ENCODE measurements at places on chromosomes 7 and 10.

- DNase-seq: no peak
These were observed 775.1 kb downstream of the GATA3 start for GRCh38 chr10:8829592-8829991.

- no peak for DNase-seq
These were observed 259.7 kb downstream of the CALN1 start for GRCh38 chr7:72152161-72153131.

- DNase-seq: no peak
These were observed 72.4 kb upstream of the LRRC4 start for GRCh38 chr7:128103498-128104107.

DNA sequence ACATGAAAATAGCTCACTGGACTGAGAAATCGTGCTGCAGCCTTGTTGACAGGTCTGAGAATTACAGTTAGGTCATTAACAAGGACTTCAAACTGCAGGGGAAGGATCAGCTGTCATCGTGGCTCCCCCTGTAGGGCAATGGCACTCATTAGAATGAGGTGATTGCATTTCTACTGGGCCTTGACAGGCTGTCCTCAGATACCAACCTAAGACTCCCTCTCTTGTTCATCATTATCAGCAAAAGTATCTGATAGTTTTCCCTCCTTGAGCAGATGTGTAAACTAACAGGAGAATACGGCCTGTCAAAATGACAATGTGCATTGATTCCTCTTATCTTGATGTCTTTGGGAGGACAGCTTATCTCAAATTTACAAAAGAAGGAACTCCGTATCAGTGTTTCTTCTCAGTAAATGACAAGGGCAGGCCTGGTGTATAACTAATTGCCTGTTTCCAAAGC lies 648.5 kb upstream of the LRRN3 start:
- DNase-seq: no peak

- DNase-seq: no peak
These were observed 34.9 kb upstream of the PTF1A start for GRCh38 chr10:23157239-23157681.

DNA sequence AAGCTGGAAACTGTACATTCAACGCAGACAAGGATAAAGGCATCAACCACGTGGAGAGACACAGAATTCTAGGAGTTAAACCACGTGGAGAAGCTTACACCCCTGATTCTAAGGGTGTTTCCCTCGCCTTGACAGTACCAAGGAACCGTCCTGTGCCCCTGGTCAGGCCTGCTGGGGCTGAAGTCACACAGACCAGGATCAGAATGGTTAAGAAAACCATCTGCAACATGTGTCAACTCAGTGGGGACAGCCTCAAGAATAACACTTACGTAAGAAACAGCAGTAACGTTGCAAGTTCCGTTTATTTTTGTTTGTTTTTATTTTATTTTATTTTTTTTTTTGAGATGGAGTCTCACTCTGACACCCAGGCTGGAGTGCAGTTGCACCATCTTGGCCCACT lies 55.6 kb downstream of the CHST15 start:
- no peak for DNase-seq

- DNase-seq: no peak
These were observed 61.5 kb downstream of the C10orf120 start for GRCh38 chr10:122638106-122638505.

- DNase-seq: no peak
These were observed 36.5 kb downstream of the SEMA3C start for GRCh38 chr7:80882213-80882801.

- DNase-seq: no peak
These were observed 27.2 kb downstream of the STEAP1 start for GRCh38 chr7:90181485-90181884.

- no peak for DNase-seq
These were observed 232.7 kb downstream of the IMMP2L start for GRCh38 chr7:111329367-111330234.

- DNase-seq: no peak
These were observed 28.0 kb downstream of the HERC4 start for GRCh38 chr10:68047122-68047521.

GRCh38 chr7:122803323-122803722 lies 82.9 kb downstream of the CADPS2 start:
- peak; percentile 27 for DNase-seq

- no peak for DNase-seq
These were observed 102.5 kb downstream of the FGFR2 start for GRCh38 chr10:121495719-121496118.

GRCh38 chr7:29878081-29878688 lies 71.9 kb downstream of the WIPF3 start:
- peak; percentile 16 for DNase-seq

DNA sequence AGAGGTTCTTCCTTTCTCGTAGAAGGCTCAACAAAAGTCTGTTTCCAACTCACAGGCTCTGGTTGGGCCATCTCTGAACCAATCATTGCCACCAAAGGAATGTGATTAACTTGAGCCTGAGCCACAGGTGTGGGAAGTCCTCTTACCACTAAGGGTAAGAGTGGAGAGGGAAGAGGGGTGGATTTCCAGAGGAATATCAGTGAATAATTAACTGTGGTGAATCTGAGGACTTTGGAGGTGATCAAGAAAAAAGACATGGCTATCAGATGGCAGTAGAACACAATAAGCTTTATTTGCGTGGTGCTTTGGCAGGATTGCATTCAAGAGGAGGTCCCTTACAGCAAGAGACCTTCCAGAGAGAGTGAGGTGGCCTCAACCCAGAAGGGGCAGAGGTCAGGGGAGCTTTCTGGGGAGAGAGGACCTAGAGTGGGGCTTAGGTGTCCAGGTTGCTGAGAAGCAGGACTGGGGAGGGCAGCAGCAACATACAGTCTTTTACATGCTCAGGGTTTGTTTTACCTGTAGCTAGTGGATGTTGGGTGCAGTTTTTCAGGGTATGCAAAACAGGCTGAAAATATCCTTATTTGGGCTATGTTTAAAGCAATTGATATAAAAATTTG lies 61.4 kb downstream of the BBS9 start:
- no peak for DNase-seq

DNA sequence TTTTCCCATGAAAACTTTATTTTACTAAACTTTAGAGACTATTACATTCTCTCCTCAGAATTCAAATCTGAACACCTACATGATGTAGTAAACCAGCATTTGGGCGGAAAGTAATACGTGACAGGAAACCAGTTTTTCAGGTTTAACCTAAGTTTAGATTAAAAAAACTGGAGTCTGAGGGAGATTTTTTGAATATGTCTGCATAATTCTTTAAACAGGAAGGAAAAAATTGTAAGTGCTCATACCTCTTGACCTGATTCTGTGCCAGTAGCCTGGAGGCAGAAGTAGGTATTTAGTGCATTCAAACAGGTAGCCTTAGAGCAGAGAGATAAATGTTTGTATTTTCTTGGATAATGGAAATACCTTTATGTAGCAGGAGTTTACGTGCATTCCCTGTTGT lies 224.3 kb downstream of the MDFIC start:
- DNase-seq: no peak

- no peak for DNase-seq
These were observed 89.0 kb upstream of the PHYHIPL start for GRCh38 chr10:59087486-59087885.

DNA sequence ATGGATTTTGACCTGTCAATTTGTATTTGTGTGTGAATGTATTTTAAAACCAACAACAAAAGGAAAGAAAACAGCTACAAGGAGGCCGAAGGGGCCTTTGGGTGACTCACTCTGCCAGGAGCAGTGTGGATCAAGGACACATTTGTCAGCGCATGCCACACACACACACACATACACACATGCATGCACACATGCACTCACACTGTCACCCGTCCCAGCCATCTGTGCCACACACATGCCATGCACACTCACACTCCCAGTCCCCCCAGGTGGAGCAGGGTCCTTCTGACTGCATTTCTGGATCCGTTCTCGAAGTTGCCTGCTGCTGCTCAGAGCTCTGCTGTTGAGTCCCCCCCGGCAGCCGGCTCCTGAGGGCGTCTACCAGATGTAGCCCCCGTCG lies 26.0 kb downstream of the SPOCK2 start:
- DNase-seq: no peak

GRCh38 chr7:39617005-39617404 lies 6.4 kb upstream of the RALA start:
- DNase-seq: no peak

DNA sequence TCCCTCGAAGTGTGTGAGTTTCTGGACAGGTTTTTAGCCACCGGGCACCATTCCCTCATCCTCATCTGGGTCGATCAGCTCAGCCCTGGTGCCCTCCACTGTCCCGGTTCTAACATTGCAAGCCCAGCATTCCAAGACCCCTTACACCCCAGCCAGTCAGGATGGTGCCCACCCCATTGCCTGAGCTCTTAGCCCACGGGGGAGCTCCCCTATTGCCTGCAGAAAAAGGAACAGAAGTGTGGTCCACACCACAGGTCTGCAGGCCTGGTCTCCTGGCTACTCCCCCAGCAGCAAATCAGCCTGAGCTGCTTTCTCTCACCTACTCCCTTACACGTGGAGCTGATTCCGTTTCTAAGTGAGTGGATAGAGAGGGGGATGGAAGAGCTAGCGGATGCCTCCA lies 4.8 kb downstream of the CALML5 start:
- no peak for DNase-seq

- DNase-seq: no peak
These were observed 70.0 kb downstream of the SLC35B4 start for GRCh38 chr7:134246761-134247160.

DNA sequence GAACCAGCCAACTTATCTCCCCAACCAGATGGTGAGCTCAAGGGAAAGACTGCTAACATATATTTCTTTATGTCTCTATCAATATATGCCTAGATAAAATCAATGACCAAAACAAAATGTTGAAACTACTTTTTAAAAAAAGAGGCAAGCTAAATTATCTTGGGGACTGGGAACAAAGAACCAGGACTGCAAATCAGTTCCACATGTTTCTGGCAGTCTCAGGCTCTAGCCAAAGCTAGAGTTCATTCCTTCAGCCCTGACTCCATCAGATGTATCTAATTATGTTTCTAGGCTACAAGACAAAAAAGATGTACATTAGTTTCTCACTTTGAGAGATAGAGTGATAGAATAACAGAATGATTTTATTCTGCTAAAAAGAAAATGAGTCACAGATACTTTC lies 1290.3 kb upstream of the SORCS1 start:
- peak; percentile 4 for DNase-seq

DNA sequence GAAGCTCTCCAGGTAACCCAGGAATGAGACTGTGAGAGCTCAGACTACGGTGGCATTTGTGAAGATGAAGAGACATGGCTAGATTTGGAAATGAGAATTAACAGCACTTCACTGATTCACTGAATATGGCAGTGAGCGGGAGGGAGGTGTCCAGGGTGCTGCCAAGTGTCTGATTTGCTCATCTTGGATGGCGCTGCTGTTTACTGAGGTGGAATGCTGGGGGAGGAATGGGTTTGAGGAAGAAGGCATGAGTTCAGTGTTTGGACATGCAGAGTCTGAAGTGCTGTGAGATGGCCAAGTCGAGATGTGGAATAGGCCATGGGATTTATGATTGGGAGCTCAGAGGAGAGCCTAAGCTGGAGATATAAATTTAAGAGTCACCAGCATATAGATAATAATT lies 437.1 kb upstream of the NPVF start:
- no peak for DNase-seq

DNA sequence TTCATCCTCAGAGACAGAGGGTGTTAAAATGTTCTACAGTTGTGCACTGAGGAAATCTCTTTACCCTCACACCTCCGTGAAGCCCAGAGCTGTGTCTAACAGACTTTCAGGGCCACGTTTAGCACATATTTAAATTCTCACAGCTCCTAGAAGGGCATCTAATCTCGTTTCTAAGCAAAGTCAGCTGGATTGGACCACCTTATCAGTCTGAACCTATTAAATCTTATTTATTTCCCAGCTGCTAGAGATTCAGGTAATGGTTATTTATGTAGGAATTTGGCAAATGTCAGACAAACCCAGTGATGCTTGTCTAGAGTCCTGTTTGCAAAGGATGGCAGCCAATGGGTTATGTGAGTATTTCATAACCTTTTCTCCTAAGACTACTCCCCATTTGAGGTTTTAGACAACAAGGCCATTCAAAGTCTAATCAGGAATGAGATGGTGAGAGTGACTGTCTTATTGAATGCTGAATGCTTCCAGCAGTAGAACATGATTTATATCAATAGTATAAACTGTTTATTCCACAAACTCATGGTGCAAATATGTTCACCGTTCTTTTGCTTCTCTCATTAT lies 54.8 kb upstream of the EXOC4 start:
- DNase-seq: no peak

- peak; percentile 66 for DNase-seq
These were observed at the start of gene CH25H for GRCh38 chr10:89207181-89207800. TSS of gene CH25H (minus strand) at chr10:89207317. CDS start at chr10:89207292, 25 bp downstream.

DNA sequence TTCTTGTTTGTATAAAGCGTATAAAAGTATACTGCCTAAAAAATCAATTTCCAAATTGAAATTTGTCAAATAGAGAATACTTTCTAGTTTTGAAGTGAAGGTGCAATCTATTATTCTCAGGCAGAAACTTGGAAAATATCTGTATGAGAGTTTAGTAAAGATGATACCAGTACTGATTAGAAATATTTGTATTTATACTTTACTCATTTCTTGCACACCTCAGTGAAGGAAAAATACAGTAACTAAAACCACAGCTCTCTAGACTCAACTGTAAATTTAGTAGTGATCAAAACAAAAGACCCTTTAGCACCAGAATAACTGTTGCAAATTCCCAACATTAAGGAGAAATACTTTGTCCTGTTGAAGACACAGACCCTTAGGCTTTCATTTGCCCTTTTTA lies 71.3 kb upstream of the CYP26C1 start:
- no peak for DNase-seq

DNA sequence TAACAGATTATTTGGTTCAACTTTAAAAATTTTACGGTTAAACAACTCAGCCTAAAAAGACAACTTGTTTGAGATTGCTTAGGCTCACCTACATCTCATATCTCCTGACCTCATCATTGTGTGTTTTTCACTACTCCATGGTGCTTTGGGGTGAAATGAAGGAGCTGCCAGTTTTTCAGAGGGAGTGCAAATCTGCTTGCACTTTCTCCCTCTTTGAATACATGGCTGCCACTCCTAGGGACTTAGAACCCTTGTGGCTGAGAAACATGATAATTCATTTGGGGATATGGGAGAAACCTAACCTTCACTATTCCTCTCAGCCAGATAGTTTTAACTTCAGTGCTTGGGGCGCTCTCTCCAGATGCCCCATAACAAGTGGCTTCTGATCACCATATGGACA lies 2.7 kb downstream of the CCSER2 start:
- DNase-seq: no peak

DNA sequence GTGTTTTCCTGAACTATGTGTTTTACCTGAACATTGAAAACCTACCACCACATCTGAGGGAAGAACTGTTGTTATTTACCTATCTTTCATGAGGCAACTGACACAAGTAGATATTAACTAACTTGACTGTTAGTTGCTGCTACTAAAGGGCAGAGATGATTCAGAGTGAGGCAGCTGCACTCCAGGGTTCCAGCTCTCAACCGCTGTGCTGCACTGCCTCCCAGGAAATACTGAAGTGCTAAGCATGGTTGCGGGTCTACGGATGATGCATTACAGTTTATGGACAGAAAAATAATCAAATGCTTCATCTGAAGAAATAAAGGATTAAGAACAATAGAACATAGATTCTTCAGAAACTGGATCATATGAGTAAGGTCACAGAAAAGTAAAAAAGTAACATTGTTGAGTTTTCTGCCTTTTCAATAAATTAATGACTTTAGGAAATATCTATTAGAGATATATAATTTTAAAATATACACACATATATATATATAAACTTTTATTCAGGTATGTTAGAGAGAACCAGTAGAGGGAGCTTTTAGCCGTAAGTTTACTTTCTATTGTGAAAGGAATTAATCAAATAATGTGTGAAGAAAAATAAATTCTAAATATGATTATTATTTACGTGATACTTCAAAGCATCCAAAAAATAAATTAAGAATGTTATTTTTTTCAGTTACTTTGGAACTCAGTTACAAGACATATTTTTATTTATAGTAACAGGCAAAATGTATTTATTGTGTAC lies 620.0 kb downstream of the CNTNAP2 start:
- DNase-seq: no peak
